ENCODE measurements at places on chromosomes 12 and 14.

GRCh38 chr14:91410771-91411536 is 6.7 kb downstream of the CCDC88C start:
- no peak for DNase-seq

DNA sequence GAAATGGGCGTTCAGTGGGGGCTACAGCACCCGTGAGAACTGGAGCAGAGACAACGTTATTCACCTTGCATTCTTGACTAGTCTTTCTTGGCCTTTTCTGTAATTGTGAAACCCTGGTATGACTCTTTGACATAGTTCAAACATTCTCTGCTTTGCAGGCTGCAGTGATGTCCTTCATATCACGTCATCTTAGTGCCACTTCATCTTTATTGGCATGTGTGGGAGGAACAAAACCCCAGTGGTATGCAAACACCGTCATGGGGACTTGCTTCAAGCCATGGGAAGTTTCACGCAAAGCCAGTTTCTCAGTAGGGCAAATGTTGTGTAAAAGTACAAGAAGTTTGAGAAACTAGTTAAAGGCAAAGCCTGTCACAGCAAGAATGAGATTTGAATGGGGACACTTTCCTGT is 20.2 kb upstream of the DUSP16 start:
- DNase-seq, result no peak

GRCh38 chr12:113757221-113758002 is 208.7 kb downstream of the RBM19 start:
- DNase-seq, result peak; percentile 63

DNA sequence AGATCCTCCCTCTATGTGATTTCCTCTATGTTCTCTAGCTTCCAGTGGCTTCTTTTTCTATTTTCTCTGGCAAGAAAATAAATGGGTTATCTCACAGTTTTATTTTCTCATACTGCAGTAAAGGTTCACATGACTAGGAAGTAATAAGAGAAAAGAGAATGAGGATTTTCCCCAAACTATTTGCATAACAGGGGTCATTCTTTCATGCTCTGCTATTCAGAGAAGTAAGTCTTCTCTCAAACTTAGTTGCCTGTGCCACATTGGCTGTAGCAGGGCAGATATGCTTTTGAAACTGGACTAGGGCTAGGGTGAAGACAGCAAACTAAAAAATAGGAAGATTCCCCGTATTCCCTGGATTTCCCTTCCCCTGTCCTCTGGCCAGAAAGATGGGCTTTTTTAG is 57.4 kb downstream of the ACSM4 start:
- DNase-seq, result no peak

GRCh38 chr14:61476754-61477410 is 155.5 kb downstream of the PRKCH start:
- no peak for DNase-seq

GRCh38 chr12:13311551-13311950 is 115.0 kb downstream of the EMP1 start:
- no peak for DNase-seq

- no peak for DNase-seq
Measured at GRCh38 chr14:61421212-61421923, 100.0 kb downstream of the PRKCH start.

DNA sequence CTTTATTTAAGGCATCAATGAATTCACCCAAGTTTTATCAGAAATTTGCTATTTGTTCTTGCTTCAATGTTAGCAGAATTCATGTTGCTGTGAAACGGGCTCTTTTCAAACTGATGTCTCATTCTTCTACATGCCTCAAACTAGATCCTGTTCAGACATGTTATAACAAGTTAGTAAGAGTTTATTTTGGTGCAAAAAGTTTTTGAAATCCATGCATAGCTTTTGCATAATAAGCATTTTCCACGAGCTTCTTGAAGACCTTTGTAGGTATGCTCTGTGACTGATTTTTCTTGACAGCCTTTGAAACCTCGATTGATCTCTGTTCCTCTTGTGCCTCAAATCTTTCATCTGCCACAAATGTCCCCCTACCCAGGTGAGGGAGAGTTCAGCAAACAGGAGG is 275.2 kb downstream of the FOXN3 start:
- no peak for DNase-seq

GRCh38 chr14:71582705-71583104 is 349.5 kb upstream of the RGS6 start:
- DNase-seq, result no peak

DNA sequence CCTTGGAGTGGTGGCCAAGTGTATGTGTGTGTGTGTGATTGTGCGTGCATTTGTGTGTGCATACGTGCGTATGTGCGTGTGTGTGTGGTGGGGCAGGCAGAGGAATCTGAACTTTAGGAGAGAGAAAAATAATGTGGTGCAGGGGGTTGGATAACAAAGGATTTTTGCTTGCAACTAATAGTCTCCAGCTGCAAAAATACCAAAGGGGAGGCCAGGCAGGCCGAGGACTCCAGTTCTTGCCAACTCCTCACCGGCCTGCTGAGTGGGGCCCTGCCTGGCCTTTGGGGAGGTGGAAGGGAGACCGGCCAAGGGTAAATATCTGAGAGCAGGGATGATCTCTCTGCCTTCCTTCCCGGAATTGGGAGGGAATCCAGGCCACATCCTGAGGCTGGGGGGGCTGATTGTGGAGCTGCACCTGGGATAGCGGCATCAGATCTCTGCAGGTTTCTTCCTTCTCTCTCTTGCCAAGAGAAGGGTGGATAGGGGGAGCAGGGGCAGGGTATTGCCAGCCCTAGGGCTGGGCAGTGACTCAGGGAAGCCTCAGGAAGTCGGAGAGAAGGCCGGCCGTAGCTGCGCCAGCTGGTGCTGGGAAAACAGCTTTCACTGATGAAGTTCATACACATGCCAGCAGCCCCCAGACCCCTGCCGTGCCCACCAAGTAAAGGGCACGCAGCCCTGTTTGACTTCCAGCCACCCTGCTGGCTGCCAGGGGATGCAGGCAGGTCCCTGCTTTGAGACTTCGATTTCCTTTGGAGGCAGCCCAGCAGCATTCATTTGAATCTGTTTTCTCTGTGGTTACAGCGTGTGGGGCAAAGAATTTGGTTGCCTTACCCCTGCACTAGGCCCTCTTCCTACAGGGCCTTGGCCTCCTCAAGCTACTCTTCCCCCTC is 4.6 kb upstream of the LRP1-AS start:
- DNase-seq, result no peak

DNA sequence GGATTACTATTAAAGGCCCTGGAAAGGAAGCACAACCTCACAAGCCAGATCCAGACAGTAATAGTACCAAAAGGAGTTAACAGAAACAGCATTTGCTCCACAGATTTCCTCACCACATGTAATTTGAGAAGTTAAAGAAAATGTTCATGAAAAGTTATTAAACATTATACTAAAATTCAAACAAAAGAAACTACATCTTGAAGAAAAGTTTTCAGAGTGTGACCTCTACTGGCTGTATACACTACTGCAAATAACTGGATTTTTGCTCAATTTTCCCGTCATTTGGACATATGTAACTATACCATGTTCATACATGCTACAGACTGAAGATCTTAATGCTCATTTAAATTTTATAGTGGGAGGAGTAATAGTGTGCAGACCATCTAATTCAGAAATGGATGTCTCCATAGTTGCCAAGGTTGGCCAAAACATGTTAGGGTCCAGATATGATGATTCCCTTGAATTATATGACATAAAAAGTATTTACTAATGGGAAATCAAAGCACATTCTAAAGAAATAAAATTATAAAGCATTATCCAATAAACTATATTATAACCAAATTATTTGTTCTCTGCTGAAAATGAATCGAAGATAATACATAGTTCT is 5.6 kb downstream of the KRR1 start:
- no peak for DNase-seq

- DNase-seq, result no peak
Measured at GRCh38 chr12:40831916-40832315, 139.7 kb downstream of the CNTN1 start.

GRCh38 chr12:21336656-21337055 is 1.9 kb upstream of the SLCO1A2 start:
- DNase-seq, result no peak

- no peak for DNase-seq
Measured at GRCh38 chr12:51004504-51004903, 21.7 kb downstream of the SLC11A2 start.

GRCh38 chr12:113700943-113701342 is 229.3 kb upstream of the LHX5 start:
- no peak for DNase-seq

DNA sequence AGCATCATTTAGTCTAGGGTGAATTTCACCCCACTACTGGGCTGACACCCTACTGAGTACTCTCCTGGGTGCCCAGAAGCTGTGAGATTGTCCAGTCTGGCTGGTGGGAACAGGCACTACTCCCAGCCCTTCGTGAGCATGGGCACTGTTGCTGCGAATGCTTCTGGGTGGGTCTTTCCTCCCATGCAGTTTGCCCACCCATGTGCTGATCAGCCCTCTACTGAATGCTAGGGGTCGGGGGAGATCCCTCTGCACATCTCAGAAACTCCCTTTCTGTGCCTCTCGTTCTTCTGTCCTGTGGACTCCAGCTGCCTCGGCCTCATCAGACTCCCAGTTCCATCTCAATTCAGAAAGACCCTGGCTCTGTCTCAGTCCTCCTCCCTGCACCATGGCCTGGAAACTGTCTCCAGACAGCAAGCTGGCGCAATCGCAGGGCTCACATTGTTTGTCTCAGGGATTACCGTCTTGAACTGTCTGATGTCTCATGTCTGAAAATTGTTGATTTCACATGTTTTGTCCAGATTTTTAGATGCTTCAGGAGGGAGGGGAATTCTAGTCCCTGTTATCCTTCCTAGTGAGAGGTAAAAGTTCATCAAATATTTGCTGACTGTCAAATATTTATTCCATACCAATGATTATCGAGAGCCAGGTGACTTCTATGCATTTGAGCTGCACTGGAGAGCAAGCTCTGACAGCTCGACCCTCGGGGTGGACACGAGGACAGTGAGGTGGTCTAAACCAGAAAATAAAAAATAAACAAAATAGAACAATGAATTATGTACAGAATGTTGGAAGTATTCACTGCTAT is 316.6 kb upstream of the RTL1 start:
- no peak for DNase-seq

DNA sequence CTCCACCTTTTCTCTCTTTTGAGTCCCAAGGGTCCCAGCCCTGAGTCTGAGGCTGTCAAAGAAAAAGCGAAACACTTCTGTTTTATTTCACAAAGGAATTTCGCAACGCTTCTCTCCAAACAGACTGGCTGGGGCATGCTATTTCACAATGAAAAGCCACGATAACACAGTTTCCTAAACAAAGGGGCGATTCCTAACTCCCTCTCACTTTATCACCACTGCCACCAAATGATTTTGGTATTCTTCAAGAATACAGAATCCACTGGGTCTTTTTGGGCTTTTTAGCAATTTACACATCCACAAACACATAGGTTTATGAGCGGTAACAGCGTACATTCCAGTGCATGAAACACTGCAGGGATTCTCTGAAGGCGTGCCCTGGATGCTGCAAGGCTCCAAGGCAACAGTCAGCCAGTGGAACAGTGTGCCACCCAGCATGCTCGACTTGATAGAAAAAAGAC is 161.2 kb downstream of the DAD1 start:
- no peak for DNase-seq

GRCh38 chr12:121536054-121536898 is 44.5 kb downstream of the KDM2B start:
- DNase-seq, result peak; percentile 66

- DNase-seq, result no peak
Measured at GRCh38 chr12:2129076-2129475, 76.3 kb downstream of the CACNA1C start.

- no peak for DNase-seq
Measured at GRCh38 chr12:75684678-75685616, 173.5 kb upstream of the KRR1 start.

DNA sequence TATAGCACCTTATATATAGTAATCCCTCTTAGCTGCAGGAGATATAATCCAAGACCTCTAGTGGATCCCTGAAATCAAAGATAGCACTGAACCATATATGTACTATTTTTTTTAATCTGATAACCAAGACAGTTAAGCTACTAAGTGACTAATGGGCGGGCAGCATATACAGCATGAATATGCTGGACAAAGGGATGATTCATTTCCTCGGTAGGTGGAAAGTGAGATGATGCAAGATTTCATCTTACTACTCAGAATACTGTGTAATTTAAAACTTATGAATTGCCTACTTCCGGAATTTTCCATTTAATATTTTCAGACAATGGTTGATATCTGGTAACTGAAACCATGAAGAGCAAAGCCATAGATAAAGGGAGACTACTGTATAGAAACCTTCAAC is 36.2 kb downstream of the PRMT8 start:
- DNase-seq, result no peak

- no peak for DNase-seq
Measured at GRCh38 chr12:120739031-120739762, 13.6 kb downstream of the ACADS start.

- DNase-seq, result no peak
Measured at GRCh38 chr14:51053157-51053556, 41.7 kb downstream of the TRIM9 start.

DNA sequence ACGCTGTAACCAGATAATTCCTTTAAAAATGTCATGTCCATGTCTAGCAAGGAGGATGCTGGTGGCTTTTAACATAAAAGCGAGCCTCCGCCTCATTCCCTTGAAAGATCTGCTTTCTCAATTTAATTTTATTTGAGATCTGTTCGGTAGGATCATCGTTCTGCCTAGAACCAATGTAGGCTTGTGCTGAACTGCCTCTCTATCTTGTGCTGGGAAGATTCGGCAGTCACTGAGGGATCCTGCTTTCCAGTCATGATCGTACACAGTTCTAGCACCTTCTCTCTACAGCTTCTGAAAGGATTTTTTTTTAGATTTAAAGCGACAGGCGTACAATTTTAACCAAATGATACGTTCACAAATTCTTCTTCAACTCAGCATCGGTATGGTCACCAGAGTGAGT is 54.3 kb downstream of the PEBP1 start:
- DNase-seq, result no peak

DNA sequence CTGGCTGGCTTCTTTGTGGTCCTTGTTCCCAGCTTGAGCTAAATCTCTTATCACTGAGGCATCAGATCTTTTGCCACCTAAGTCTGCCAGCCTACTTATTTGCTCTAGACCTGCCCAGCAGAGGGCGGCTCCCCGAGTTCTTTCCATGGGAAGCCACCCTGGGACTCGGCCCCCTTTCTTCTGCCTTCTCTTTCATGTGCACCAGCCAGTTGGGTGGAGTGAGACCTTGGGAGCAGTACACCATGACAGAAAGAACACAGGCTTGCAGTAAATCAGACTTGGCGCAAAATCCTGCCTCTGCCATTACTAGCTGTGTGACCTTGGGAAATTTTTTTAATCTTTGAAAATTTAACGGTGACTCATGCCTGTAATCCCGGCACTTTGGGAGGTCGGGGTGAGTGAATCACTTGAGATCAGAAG is 7.4 kb downstream of the SMAGP start:
- no peak for DNase-seq

All from DMS79 treated with DMSO at 0.1 percent for 48 hours (cell line).